ENCODE measurements at places on chromosomes 4 and X. TPM values are rescaled to one million over a fixed set of nuclear protein-coding genes. Genes with fewer than 3 reads are reported as not detected.

The CYLC1 gene
- not detected for total RNA-seq

The TENM3 gene
- total RNA-seq, result 5.8 TPM

The SHROOM3 gene
- total RNA-seq, result 4.2 TPM

The CWH43 gene
- total RNA-seq, result 0.12 TPM

The PPBP gene
- total RNA-seq, result not detected

The BEND2 gene
- total RNA-seq, result not detected

The NEUROG2 gene
- not detected for total RNA-seq

The CD40LG gene
- not detected for total RNA-seq
